ENCODE measurements at places on chromosomes 2 and 18.

DNA sequence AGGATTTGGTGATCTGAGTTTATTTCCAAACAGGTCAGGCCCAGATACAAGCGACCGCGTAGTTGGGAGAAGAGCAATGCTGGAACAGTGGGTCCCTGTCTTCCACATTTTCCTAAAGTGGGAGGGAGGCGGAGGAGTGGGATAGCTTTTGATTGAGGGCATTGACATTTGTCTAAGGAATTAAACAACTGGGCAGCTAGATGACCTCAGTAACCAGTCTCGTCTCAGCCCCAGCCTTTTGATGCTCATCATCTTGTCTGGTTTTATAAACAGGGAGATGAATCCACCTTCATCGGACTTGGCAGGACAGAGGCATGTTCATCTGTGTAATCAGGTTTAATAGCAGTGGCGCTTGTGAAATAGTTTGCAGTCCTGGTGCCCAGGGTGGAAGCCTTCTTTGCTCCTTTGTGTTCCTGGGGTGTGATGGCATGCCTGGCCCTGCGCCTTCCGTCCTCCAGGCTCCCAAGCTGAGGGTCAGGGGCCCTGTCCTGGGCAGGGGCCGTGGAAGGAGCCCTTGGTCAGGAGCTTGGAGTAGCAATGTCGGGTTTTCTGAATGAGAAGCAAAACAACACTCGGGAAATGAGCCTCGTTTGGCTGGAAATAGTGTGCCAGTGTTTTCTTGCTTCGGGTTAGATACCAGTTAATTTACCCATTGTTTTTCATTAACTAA, 193.8 kb downstream of the FAM210A start:
- DNase-seq = no peak

DNA sequence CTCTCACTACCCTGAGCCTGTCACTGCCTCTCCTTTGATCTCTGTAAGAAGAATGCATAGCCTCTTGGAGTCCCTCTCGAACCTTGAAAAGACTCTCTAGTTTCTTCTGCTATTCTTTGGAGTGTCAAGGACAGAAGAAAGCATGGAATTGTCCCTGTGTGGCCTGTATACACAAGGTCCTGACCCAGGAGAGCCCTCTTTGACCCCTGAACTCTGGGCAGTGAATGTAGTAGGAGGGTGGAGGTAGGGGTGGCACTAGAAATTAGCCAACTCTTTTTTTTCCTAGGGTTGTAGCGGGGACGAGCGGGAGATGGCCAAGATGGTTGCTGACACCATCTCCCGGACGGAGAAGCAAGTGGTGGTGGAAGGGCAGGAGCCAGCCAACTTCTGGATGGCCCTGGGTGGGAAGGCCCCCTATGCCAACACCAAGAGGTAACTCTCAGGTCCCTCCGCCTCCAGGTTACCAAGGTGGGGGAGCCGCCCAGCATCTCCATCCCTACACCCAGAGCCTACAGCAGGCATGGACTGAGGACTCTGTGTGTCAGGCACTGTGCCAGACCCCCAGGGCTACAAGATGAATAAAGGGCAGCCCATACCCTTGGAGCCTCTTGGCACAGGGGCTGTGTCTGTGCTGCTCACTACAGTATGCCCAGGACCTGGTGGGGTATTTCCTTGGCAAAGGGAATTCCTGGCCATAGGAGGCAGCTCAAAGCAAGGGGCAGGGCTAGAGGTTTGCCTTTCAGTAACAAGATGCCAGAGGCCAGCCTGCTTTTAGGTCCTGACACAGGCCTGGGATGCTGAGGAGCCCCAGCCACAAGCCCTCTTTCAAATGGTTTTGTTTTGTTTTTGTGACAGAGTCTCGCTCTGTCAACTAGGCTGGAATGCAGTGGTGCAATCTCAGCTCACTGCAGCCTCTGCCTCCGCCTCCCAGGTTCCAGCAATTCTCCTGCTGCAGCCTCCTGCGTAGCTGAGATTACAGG, 16.4 kb downstream of the VIL1 start:
- no peak for DNase-seq

- DNase-seq = no peak
Measured at GRCh38 chr2:10216677-10217488, 85.8 kb upstream of the HPCAL1 start.

GRCh38 chr2:97769711-97770110, 56.3 kb downstream of the ZAP70 start:
- DNase-seq = no peak

DNA sequence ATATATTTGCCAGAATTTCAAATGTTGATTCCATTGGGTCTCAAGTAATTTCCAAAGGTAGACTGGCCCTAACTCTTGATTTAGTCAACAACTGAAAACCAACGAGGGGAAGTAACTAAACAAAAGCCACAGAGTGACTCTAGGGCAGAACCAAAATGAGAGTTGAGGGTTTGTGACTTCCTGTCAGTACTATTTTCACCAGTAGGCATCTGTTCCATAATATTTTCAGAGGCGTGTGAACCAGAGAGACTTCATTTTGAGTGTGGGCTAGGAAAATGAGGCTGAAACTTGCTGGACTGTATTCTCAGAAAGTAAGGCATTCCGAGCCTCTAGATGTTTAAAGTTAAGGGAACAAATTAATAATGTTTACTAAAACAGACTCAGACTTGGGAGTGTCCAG, 70.6 kb downstream of the GDF7 start:
- DNase-seq = no peak

GRCh38 chr18:40313030-40313642, 1641.9 kb upstream of the PIK3C3 start:
- no peak for DNase-seq

DNA sequence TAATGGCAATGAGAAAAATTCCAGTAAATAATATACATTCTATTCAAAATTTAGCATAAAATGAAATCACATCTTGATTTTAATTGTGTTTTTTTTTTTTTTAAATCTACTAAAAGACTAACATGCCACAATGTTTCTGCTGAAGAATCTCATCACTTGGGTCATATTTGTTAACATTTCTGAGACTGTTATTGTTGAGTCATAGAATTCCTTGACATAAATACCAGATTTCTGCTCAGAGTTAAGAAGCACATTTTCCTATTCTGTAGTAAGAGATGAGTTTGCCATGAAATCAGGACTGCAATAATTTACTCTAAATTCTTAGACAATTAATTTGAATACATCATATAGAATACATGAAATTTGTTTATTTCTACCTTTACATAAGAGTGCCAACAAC, 154.9 kb upstream of the KYNU start:
- no peak for DNase-seq

DNA sequence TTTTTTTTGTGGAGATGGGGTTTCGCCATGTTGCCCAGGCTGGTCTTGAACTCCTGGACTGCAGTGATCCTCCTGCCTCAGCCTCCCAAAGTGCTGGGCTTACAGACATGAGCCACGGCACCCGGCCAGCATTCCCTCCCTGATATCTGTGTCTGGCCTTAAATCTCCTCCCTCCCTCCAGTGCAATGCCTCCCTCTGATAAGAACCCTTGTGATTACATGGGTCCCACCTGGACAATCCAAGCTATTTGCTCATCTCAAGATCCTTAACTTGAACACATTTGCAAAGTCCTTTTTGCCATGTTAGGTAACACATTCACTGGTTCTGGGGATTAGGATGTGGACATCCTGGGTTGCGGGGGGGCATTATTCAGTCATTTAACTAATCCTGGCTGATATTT, 40.5 kb upstream of the CREB1 start:
- no peak for DNase-seq

DNA sequence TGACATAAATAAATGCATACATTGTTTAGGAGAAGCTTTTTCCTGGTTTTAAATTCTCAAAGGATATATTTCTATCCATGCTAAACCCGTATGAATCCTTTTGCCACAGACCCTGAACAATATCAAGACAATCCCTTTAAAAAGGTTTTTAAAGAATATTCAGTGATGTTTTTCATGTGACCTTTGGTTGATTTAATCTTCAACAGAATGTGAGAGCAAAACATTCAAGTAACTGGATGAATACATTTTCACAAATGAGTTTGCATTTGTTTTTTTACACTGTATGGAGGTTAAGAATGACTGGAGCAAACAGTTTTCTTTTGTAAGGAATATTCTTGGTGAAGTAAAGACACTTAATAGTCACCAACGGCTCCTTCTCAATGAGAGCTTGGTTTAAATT, 139.4 kb upstream of the CWC22 start:
- DNase-seq = no peak

DNA sequence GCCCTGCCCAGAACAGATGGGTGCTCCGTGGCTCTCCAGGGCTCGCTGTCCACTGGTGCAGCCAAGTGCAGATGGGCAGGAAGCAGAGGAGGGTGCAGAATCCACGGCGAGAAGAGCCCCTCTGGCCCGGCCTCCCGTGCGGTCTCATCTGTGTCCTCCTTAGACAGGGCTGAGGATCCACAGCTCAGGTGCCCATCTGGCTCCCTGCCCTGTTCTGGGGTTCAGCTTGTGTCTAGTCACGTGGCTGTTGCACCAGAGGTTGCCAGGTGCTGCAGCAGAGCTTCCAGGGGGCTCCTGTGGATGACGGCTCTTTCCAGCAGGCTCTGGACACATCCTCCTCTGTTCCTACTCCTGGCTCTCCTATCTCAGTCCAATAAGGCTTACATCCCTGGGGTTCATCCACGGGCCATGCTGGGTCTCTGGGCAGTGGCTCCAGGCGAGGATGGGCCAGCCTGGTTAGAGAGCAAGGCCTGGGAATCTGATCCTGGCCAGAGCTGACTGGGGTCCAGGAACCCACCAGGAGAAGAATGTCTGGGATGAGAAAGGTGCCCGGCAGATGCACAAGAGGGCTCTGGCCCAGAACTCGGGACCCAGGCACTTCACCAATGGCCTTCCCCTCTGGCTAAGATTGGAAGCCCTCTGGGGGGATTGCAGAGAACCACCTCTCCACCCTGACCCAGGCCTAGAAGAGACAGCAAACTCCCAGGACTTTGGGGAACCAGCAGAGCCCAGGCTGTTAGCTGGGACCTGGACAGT, 116.3 kb upstream of the ID2 start:
- no peak for DNase-seq

GRCh38 chr2:43160778-43161177, 65.6 kb downstream of the ZFP36L2 start:
- DNase-seq = no peak

- no peak for DNase-seq
Measured at GRCh38 chr2:190896477-190896876, 15.9 kb downstream of the GLS start.

DNA sequence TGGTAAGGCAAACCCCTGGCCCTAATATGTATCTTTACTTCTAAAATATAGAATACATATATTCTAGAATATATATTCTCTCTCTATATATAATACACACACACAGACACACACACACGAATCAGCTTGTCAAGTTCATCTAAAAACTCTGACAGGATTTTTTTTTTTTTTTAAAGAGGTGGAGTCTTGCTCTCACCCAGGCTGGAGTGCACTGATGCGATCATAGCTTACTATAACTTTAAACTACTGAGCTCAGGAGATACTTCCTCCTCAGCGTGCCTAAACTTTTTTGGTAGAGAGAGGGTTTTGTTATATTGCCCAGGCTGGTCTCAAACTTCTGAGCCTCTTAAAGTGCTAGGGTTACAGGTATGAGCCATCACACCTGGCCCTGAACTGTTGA, 45.2 kb downstream of the DOK1 start:
- DNase-seq = no peak

- no peak for DNase-seq
Measured at GRCh38 chr18:13616041-13616440, 110.3 kb downstream of the FAM210A start.

GRCh38 chr2:238947920-238948710, 100.2 kb downstream of the TWIST2 start:
- DNase-seq = no peak

GRCh38 chr2:54609647-54610046, 113.8 kb upstream of the EML6 start:
- no peak for DNase-seq

GRCh38 chr18:33115917-33116316, 324.6 kb downstream of the CCDC178 start:
- DNase-seq = no peak

DNA sequence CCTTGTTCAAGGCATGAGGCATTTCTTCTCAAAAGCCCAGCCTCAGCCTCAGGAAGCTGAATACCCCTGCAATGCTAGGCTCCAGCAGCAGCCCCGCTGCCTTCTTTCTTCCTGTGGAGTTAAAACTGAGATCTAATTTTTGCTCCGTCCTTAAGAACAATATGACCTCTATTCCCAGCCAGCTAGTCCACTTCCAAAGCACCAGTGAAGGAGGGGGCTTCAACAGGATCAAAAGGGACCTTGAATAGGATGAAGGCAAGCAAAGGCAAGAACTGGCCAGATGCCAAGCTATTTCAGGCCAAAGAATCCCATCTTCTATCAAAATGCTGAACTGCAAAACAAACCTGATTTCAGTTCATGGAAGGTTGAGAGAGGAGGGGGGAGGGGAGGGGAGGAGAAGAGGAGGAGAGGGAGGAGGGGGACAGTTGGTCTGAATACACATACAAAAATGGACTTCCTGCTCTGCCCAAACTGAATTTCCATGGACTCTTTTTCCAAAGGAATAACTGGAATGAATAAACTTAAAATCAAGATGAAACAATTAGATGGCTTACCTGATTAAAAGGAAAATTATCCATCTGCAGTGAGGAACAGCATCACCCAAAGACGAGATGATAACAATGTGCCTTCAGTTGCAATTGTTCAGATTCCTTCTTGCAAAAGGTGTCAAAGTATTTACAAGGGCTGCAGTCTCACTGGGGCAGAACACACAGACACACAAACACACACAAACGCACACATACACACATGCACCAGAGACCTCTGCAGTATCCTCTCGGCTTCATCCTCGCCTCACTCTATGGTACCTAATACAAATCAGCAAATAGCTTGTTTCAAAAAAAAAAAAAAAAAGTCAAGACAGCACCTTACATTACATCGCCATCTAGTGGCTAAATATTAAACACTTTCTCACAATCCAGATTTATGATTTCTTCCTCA, at the start of gene SCN1A:
TSS of gene SCN1A (minus strand) at position 804 of the 939 bp plus-strand sequence. CDS start 54,399 bp downstream, outside the sequence.
- DNase-seq = no peak

GRCh38 chr2:5479265-5479928, 212.8 kb upstream of the SOX11 start:
- DNase-seq = no peak

GRCh38 chr2:227153758-227154486, 10.1 kb downstream of the COL4A4 start:
- DNase-seq = no peak
